Kidney epithelial cell (primary cell): ENCODE measurements at places on chromosomes 13 and 19.

- no peak for DNase-seq
Observed at GRCh38 chr13:49995625-49996101, 1.2 kb upstream of the TRIM13 start.

DNA sequence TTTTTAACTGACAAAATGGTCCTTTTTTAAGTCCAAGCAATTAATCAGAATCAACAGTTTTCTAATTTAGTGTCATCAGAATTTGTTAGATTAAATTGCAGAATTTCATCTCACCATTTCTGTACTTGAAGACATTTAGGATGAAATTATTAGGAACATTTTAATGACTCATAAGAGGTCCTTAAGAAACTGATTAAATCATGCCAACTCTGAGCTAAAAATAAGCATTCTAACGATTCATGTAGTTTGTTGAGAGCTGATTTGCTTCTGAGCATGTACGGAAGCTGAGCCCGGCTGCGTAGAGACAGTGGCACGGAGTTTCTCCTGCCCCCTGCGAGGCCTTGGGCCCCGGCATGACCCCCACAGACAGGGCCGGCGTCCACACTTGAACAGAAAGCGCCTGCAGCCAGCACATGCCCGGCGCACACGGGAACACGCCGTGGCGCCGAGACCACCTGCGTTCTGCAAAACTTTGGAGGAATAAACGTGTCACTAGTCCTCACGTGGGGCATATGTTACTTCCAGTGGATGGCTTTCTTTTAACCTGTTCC, 89.7 kb upstream of the MCF2L start:
- DNase-seq, result no peak

- no peak for DNase-seq
Observed at GRCh38 chr13:73366241-73366640, 307.4 kb downstream of the KLF5 start.

- no peak for DNase-seq
Observed at GRCh38 chr13:28338006-28338574, 156.8 kb downstream of the FLT1 start.

DNA sequence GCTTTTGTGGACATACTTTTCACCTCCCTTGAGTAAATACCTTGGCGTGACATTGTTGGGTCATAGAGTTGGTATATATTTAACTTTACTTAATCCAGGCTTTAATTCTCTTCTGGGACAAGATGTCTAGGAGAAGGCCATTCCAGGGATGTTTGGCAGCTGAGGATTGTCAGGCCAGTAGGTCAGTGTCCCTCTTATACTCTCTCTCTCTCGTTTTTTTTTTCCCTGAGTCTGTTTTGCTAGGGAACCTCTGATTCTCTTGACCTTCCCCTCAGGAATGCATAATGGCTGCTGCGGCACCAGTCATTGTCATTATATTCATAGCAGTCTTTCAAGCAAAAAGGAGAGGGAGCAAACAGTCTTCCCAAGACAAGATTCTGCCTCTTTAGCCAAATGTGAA, 48.8 kb downstream of the BICRA start:
- DNase-seq, result no peak
